ENCODE measurements at places on chromosomes 3 and 15.

GRCh38 chr3:190281308-190282051 lies 40.8 kb downstream of the CLDN1 start:
- no peak for DNase-seq

GRCh38 chr3:161852744-161853143 lies 356.1 kb downstream of the OTOL1 start:
- DNase-seq, result no peak

DNA sequence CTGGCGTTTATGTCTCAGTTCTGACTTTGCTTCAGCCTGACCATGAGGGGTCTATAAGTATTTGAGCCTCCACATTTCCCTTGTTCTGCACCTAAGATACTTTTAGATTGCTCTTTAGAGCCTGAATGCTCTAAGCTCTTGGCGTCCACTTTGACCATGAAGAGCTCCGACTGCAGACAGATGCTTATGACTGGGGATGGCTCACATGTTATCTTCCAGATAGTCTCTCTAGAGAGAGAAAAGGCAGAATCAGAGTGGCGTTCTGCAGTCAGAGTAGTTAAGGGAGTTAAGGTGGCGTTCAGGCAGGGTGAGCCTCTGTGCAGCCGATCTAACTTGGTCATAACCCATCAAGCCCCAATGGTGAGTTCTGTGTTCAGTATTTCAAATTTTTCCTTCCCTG lies 487.9 kb upstream of the NR2F2 start:
- DNase-seq, result no peak

GRCh38 chr3:112811917-112812660 lies 34.6 kb downstream of the CD200R1L start:
- no peak for DNase-seq

- no peak for DNase-seq
Measured at GRCh38 chr3:50687127-50687751, 12.5 kb downstream of the DOCK3 start.

GRCh38 chr3:62757045-62757444 lies 118.2 kb downstream of the CADPS start:
- no peak for DNase-seq

DNA sequence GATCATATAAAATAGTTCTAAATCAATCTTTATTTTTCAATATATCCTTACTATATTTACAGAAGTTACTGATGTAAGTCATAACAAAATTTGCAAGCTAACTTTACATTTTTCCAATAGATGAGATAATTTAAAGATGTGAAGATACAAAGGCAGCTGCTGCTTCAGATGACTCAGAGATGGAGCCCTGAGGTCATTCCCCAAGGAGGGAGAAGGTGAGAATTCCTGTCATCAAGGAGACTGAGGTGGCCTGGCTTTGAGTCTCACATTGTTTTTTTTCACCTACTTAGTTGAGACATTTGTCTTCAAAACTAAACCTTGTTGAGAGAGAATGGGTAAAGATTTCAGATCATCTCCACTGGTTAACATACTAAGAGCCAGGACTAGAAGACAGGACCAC lies 3.9 kb upstream of the SAMD7 start:
- no peak for DNase-seq

DNA sequence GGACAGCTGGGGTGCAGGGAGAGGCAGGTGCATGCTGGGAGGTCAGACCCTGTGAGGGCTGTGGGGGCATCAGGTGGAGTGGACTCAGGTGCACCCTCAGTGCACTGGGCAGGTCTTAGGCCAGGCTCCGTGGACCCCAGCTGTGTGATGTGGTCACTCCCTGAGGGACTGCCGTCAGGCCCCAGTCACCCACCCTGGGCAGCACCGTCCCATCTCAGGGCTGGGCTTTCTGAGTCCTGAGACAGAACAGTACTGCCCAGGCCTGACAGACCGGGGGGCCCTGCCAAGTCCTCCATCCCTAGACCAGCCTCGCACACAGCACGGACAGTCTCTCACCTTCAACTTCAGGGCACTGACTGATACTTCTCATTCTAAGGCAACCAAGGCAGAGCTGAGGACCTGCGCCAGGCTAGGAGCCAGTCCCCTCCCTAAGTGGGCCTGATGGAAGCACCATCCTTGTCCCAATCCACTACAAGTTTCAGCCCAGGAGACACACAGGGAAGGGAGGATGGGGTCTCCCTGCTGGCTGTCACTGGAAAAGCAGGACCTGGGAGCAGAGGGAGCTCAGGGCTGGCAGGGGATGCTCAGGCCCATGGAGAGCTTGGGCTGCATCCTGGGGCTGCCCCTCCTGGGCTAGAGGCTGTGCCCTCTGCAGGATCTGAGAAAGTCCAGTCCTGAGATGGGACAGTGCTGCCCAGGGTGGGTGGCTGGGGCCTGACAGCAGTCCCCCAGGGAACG lies 86.3 kb downstream of the LMLN start:
- no peak for DNase-seq

GRCh38 chr15:55530861-55531313 lies 22.9 kb upstream of the DNAAF4 start:
- DNase-seq, result no peak

DNA sequence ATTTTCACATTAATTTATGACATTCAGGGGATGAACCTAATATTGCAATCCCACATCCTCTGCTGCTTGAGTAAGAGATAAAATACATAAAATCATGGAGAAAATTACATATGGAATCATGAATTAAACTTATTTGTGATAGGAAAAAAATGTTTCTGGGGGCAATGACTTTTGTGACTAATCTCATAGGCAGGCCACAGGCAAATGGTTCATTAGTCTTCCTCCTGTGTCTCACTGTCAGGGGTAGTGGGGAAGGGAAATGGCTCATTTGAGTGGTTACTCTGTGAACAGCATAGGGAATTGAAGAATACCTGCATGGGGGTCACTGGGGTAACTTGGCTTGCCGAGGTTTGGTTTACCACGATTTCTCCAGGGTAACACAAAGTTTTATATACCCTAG lies 72.0 kb downstream of the TFG start:
- no peak for DNase-seq

GRCh38 chr3:53585627-53586026 lies 91.2 kb downstream of the CACNA1D start:
- DNase-seq, result no peak

DNA sequence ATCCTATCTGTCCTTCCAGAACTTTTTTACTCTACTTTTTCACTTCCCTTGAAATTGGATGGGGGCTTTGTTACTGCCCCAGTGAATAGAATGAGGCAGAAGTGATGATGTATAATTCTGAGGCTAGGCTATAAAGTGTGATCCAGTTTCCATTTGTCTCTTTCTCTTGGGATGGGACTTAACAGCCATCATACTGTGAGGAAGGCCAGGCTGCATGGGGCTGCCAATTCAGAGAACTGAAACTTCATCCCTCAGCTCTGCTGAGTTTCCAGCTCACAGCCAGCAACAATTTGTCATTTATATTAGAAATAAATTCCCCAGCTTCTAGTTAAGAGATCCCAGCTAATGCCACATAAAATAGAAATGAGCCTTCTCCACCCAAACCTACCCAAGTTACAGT lies 504.0 kb upstream of the TGFBR2 start:
- no peak for DNase-seq

- no peak for DNase-seq
Measured at GRCh38 chr3:149245738-149246451, 24.3 kb upstream of the CP start.

DNA sequence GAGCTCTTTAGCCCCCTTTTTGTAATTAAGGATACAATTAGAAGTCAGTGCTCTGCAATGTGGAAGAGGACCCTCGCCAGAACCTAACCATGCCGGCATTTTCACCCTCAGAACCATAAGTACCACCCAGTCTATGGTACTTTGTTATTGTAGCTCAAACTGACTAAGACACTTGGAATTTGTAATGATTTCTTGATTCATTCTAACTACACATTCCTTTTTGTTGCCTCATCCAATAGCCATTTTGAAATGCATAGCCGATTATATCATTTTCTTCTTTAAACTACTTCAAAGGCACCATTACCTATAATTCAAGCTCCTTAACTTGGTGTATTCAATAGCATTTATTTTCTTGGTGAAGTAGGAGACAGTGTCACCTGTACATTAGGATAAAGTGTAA lies 61.4 kb downstream of the GLB1 start:
- DNase-seq, result no peak

DNA sequence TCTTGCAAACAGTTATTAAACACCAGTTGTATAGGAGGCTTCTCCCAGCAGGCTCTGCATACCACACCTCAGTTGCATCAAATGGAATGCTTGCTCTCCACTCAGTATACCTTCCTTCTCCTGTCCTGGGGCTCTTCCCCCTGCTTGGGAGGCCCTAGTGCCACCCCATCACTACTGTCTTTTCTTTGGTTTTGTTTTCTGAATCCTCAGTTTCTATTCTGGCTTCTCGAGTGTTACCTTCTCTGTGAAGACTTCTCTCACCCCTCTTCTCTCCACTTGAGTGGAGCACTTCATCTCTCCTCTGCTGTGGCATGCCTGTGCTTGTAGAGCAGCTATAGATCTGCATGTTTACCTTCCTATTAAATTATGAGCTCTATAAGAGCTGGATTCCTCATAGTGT lies 75.7 kb upstream of the TPRG1 start:
- DNase-seq, result no peak
